AG09319 (cell line): ENCODE measurements at places on chromosomes 7 and 10.

DNA sequence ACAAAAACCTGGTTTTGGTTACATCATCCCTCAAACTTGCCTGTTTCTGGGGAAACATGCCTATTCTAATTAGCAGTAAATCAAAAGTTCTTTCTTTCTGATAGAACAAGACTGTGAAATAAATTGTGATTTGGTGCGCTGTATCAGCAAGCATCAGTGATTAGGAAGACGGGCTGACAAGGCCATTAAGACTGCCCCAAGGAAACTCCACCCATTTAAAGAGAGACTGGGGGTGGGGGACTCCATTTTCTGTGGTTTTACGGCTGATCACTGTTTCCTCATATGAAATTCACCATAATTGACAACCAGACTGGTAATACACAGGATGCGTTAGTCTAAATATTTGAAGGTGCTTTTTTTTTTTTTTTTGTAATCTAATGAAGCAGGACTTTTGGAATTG lies 68.7 kb downstream of the MBL2 start:
- DNase-seq: no peak

DNA sequence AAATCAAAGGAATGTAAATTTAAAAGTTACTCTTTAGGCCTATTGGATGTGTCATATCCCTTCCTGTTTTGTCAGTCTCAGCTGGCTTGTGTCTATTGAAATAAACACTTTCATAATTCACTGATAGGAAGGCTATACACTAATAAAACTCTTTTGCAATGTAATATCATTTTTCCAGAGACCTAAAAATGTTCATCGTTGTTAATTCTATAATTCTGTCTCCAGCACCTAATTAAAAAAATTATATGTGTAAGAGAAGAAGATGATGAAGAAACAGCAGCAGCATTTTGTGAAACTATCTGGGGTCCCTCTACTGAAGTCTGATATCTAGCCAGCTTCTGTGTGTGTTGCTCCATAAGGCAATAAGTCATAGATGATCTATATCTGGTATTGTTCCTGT lies 602.7 kb downstream of the ETV1 start:
- DNase-seq: no peak

DNA sequence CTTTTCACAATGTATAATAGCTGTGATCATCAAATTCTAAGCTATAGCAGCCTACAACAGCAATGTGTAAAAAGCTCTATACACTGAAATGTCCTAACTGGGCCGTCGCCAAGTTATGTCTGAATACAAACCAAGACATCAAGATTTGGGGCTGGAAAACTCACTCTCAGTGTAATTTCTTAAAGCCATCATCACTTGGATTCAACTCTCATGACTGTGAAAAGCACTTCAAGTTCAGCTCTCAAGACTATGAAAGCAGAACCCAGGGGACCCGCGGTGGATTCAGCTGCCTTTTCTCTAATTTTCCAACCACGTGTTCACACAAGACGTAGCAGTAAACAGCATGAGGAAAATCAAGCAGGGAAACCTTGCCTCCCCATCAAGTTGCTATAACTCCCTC lies 15.8 kb upstream of the ZNRF2 start:
- no peak for DNase-seq

- DNase-seq: no peak
These were observed 358.7 kb downstream of the ELMO1 start for GRCh38 chr7:37089972-37090371.

DNA sequence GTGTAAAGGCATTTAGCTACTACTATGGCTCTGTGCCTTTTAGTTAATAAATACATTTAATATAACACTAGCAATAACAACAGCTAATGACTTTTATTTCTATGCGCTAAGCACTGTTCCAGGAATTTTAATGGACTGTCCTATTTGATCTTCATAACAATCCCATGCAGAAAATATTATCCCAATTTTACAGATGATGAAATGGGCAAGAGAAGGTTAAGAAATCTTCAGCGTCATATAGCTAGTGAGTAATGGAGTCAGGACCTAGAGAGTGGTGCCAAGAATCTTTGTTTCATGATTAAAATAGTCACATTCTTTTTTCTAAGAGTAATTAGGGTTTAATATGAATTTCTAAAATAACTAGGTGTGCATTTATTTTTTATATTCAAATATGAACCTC lies 32.4 kb downstream of the ACTA2 start:
- DNase-seq: no peak

DNA sequence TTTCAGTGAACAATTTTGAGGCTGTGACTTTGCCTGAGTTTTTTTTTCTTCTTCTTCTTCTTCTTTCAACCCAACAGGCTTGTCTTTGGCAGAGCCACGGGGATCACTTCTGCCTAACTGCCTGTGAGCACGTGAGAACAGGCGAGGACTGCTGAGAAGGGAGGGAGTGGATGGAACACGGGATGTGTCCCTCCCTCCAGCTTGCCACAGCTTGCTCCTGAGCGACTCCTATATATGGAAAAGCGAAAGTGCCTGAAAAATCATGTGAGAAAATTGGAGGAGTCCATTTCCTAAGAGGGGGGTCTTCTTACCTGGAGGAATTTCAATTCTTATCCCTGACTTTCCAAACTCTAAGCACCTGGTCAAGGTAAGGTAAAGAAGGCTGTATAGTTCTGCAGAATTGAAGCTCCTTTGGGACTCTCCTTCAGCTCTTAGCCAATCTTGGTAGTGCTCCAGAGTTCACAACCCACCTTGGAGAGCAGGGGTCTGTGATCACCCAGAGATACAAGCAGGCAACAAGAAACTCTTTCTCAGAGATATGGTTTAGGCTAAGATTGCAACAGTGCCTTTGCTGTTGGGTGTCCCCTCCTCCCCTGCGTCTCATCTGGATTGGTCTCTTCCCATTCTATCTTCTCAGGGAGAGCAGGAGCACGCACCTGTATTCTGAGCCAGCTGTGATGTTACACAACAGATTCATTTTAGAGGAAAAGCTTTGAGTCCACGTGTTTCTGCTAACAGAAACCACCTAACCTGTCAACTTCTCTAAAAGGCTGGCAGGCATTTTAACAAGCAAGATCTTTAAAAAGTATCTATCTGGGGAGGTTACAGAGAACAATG lies at the start of gene MAT1A:
MAT1A (minus strand) TSS at position 208 of the 837 bp plus-strand sequence. CDS start 235 bp downstream, outside the sequence.
- no peak for DNase-seq

- no peak for DNase-seq
These were observed 43.7 kb downstream of the ASZ1 start for GRCh38 chr7:117383483-117384189.

- no peak for DNase-seq
These were observed 179.1 kb downstream of the GNAI1 start for GRCh38 chr7:80313716-80314115.

- no peak for DNase-seq
These were observed 64.1 kb downstream of the TMEM168 start for GRCh38 chr7:112726076-112726475.

- no peak for DNase-seq
These were observed 28.6 kb upstream of the SH2D4B start for GRCh38 chr10:80509108-80509402.

- no peak for DNase-seq
These were observed 56.2 kb downstream of the COL17A1 start for GRCh38 chr10:104029521-104029860.

- DNase-seq: no peak
These were observed 149.3 kb downstream of the KLF6 start for GRCh38 chr10:3635697-3636096.

DNA sequence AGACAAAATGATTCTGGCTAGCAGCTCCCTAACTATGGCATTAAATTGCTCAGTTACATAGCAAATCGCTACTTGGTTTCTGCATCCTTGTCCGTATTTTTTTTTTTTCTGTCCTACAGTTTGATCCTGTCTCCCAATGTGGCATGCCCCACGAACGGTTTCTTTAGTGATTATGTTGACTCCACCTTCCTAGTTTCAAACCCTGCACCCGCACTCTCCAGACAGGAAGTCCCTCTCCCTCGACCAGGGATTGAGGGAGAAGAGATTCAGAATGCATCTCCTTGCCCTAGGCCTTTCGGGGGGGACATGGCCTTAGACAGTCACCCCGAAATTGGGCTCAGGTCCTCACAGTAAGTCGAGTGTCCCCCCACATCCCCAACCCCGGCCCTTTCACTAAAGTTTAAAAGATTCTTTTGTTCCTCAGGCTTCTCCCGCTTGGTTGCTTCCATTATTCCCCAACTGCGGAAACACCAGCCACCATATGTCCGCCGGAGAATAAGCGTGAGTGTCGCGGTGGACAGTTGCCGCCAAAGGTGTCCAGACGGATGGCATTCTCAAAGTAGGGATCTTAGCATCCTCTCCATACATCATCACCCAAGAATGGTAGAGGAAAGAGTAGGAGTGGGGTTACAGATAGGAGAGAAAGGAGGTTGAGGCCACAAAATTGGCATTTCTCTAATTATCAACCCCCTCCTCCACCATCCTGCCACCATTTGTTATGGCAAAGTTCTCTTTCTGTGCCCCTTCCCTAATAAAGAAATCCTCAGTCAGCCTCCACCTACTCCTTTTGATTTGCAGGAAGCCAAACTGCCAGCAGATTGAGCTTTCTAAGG lies 7.3 kb downstream of the EVX1 start:
- DNase-seq: no peak

DNA sequence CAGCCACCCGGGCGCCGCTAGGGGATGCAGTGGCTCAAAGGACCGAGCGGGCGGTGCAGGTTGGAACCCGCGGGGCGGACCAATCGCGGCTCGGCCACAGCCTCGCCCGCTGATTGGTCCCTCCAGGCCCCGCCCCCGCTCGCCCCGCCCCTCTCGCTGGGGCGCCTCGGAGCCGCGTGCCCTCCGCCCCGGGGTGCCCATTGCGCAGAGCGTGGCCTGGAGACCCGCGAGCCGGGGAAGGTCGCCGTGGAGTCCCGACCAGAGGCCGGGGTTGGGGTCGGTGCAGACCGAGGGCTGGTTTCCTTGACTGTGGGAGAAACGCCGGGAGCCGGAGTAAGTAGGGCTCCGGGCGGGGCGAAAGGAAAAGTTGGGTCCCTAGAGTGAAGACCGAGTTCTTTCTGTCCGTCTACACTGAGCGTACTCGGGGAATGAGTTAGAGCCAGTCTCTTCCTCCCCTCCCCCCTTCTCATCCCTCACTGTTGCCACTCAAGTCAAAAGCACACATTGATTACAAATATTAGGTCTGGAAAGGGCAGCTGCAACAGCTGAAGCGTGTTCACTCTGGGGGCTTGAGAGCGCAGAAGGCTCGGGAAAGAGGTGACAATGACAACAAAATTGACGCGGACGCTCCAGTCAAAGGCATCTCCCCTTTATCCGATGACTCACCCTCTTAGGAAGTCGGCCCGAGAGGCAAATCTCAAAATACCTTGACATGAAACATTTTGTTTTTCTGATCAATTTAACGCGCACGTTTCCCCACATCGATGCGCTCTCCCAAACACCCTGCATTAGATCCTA lies 843 bp upstream of the GATA3 start:
- peak; percentile 18 for DNase-seq

DNA sequence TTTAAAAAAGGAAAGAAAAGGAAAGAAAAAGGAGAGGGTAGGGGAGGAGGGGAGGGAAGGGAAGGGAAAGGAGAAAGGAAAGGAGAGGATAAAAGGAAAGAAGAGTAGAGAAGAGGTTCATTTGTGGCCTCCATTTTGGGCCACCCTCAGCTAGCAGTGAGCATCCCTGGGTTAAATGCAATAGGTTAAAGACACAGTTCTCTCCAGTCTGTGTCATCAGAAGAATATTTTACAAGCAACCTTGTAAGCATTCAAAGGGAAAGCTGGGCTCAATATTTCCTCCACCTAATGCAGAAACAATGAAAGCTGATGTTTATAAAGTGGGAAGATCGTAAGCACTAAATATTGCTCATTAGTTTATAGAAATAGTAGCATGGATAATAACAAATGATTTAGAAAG lies 219.1 kb upstream of the PITRM1 start:
- DNase-seq: no peak

DNA sequence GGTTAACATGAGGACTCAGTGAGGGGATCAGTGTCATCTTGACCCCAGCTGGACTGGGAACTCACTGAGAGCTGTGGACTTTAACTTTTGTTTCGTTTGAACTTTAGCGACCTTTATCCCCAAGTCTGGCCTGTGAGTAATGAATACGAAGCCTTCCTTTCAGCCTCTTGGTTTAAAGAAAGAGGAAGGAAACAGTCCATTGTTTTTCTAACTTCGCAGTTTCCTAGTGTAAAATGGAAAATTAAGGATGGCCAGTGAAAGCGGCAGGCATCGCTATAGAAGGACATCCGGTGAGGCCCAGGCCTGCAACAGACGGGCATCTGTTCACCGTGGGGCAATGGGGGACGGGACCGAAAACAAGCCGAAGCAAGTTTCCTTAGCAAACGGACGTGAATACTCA lies 44.1 kb upstream of the ADO start:
- no peak for DNase-seq

DNA sequence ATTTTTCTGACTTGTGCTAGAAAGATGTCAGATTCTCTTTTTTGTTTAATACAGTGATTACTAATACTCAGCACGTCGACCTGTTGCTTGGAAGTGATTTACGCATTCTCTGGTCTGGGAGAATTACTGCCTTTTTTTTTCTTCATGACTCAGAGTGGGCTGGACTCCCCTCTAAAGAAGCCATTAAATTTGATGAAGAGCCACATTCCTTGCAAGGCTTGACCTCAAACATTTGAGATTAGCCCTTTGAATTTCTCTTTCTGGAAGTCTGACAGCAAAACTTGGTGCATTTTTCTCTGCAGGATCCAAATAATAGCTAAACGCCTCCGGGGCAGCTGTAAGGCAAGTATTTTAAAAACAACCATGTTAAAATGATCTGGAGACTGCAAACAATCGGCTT lies 171.6 kb downstream of the GALNT17 start:
- DNase-seq: no peak

DNA sequence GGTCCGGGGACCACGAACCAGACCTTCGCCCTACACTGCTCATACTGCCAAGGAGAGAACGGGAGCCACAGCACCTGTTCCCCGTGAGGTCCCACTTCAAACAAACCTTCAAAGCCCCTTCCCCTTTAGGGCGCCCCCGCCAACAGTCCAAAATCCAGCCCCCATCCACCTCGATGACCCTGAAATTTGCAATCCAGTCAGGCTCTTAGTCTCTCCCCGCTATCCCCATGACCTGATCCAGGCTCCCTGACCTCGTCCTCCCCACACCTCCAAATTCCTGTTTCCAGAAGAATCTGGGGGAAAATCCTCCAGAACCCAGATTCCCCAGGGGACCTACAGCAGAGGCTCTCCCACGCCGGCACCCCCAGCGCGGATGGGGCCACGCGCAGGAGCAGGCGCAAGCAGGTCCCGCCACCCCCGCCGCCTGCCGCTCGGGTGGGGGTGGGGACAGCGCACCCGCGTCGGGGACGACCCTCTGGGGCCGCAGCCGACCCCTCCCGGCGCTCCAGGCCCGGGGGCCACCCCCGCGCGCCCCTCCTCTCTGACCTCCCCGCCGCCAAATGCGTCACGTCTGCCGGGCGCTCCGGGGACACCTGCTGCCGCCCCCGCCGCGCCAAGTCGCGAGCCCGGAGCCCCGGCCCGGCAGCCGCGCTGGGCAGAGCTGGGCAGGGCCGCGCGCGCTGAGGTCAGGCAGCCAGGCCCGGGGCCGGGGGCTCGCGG lies 753 bp downstream of the CAMK2B start:
- DNase-seq: no peak

GRCh38 chr7:117088623-117089194 lies 135.4 kb downstream of the ST7 start:
- DNase-seq: no peak

GRCh38 chr7:22640269-22640668 lies 86.7 kb upstream of the IL6 start:
- DNase-seq: no peak

- no peak for DNase-seq
These were observed 437.6 kb downstream of the PCDH15 start for GRCh38 chr10:54363390-54363789.

GRCh38 chr7:45867471-45867870 lies 5.4 kb downstream of the CCDC201 start:
- no peak for DNase-seq

- DNase-seq: no peak
These were observed 114.2 kb downstream of the AVL9 start for GRCh38 chr7:32609463-32609862.

GRCh38 chr10:14737808-14738545 lies 36.7 kb downstream of the FAM107B start:
- DNase-seq: no peak
